Left renal pelvis (tissue), 4 donors: ENCODE measurements at places on chromosomes 5 and 9. TPM values are rescaled to one million over a fixed set of nuclear protein-coding genes. Genes with fewer than 3 reads are reported as not detected.

PCDHA12 gene
- polyA plus RNA-seq, result 0.22 TPM

ELOVL7 gene
- polyA plus RNA-seq, result 18.2 TPM

GBGT1 gene
- polyA plus RNA-seq, result 1.8 TPM

TICAM2 gene
- 3.0 TPM for polyA plus RNA-seq

RECK gene
- polyA plus RNA-seq, result 66.7 TPM

WDR38 gene
- 0.27 TPM for polyA plus RNA-seq

SLC46A2 gene
- polyA plus RNA-seq, result 0.47 TPM

CCDC192 gene
- polyA plus RNA-seq, result 0.73 TPM

SPATA31A1 gene
- polyA plus RNA-seq, result not detected

CDH10 gene
- 2.8 TPM for polyA plus RNA-seq

BTNL8 gene
- polyA plus RNA-seq, result not detected

SH3RF2 gene
- polyA plus RNA-seq, result 5.0 TPM

EXOC3 gene
- 43.2 TPM for polyA plus RNA-seq

ST8SIA4 gene
- 7.7 TPM for polyA plus RNA-seq

IL4 gene
- polyA plus RNA-seq, result not detected

PCDHGB1 gene
- polyA plus RNA-seq, result 2.1 TPM

PCDHA8 gene
- polyA plus RNA-seq, result 0.11 TPM

PELO gene
- polyA plus RNA-seq, result 27.8 TPM

CAVIN4 gene
- 2.4 TPM for polyA plus RNA-seq
